ENCODE measurements at places on chromosomes 2 and 18.

DNA sequence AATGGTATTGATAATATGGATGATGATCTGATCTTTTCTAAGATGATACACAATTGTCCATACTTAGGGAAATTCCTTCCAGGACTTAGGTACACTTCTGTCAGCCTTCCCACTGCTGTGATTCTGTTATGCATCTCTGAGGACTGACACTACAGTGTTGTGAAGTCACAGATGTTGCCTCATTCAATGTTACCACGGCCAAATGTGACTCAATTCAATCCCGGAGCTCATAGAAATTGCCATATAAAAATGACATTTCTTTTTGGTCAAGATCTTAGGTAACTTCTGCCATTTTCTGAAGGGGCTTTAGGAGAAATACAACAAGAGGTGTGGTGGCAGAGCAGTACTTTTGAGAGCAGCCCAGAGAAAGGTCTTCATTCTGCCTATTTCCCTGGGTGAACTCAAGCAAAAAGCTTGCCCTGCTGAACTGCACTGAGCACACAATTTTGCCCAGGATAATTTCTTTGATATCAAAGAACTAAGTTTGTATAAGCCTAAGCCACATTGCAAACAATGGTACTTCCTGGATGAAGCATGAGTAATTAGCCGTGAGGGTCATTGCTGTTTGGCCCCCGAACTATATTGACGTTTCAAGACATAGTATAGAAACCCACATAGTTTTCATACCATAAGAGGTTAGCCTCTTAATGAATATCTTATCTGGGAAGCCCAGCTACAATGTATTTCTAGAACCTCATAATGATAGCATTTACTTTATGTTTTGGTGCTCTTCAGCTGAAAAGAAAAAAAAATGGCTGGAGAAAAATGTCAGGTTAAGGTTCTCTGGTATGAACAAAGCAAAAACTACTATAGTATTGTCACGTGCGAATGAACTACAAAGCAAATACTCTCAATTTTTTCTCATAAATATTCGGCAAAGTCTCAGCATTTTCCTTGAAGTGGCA lies 437.4 kb downstream of the MEIS1 start:
- DNase-seq = no peak

- DNase-seq = no peak
These were observed 167.1 kb downstream of the RPRM start for GRCh38 chr2:153311432-153311831.

GRCh38 chr2:230738391-230738811 lies 25.8 kb downstream of the CAB39 start:
- DNase-seq = peak; percentile 54

- no peak for DNase-seq
These were observed 12.0 kb downstream of the FBXO41 start for GRCh38 chr2:73272270-73272669.

DNA sequence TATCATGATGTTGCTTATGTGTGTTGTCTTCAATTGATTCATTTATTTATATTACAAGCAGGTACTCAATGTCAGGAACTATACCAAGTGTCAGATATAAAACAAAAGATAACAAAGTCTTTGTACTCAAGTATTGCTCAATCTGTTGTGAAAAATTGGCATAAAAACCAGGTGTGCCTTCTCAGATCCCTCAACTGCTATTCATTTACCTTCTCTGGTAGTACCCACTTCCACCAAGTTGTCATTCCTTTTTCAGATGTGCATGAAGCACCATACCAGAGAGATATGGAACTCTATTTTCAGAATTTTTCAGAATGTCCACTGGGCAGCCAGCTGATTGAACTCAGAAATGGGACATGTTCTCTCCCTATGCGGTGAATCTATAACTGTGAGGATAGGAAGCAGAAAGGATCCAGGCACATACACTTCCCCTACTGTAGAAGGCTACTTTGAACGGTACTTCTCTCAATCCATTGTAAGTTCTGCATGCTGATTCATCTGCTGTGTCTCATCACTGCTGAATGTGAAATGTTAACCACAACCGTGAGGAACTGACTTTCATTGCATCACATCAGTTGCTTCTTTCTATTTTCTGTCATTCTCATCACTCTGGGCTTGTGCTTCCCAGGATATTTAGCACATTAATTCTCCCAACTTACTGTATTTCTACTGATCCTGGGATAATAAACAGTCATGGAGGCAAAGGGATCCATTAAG lies 1621.3 kb downstream of the SUCLG1 start:
- no peak for DNase-seq

DNA sequence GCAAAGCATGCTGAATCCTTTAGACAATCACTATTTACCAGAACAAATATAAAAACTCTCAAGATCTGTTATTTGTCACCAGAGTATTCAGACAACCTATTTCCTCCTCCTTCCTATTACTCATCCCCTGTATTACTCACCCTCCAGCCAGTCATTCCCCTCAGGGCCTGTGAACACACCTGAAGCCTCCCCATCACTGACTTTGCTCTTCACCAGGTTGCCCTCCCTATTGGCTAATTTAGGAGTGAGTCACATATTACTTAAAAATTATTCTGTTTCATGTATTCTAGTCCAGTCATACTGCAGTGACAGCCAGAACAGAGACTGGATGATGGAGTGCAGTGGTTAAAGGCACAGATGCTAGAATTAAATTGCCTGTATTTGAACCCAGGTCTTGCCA lies 3.7 kb upstream of the ATG16L1 start:
- no peak for DNase-seq

DNA sequence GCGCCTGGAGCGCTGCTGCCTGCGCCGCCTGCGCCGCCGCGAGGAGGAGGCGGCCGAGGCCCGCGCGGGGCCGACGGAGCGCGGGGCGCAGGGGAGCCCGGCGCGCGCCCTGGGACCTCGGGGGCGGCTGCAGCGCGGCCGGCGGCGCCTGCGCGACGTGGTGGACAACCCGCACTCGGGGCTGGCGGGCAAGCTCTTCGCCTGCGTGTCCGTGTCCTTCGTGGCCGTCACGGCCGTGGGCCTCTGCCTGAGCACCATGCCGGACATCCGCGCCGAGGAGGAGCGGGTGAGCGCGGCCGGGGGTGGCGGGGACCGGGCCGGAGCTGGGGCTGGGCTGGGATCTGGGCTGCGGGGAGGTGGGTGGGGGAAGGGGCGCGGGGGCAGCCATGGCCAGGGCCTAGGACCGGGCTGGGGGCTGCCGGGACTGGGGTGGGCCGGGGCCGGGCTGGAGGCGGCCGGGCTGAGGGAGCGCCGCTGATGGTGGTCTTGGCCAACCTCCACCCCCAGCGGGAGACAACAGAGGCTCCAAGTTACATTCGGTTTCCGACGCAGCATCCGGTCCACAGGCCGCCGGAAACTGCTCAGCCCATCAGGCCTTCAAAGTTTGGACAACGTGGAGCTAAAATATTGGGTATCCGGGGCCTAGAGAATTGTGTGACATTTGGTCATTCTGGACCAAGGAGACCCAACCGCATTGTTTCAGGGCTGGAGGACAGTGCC lies 66.4 kb downstream of the KCNG2 start:
- no peak for DNase-seq

GRCh38 chr18:79275992-79276391 lies 119.7 kb upstream of the NFATC1 start:
- DNase-seq = no peak

DNA sequence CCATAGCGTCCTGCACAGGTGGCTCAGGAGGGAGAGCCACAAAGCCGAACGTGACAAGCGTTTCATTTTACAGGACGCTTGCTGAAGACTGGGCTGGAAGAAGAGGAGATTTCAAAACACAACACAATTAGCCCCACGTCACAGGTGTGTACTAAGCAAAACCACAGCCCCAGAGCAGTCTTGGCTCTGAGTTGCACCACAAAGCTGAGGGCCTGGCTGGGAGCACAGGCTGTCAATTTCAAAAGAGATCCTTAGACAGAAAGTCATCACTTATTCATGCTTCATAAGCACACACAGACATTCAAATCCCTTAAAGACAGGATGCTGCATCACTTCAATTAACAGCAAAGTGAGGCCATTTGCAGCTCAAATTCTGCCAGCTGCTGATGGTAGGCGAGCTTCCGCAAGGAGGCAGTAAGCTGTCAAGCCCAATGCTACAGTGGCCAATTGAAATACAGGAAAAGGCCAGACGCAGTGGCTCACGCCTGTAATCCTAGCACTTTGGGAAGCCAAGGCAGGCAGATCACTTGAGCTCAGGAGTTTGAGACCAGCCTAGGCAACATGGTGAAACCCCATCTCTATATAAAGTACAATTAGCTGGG lies 79.6 kb downstream of the SKA1 start:
- no peak for DNase-seq

GRCh38 chr2:187976986-187977333 lies 314.7 kb upstream of the GULP1 start:
- DNase-seq = no peak

GRCh38 chr2:216242365-216242764 lies 129.9 kb downstream of the MARCHF4 start:
- no peak for DNase-seq

- DNase-seq = no peak
These were observed 11.9 kb upstream of the CCNT2 start for GRCh38 chr2:134906726-134907125.

DNA sequence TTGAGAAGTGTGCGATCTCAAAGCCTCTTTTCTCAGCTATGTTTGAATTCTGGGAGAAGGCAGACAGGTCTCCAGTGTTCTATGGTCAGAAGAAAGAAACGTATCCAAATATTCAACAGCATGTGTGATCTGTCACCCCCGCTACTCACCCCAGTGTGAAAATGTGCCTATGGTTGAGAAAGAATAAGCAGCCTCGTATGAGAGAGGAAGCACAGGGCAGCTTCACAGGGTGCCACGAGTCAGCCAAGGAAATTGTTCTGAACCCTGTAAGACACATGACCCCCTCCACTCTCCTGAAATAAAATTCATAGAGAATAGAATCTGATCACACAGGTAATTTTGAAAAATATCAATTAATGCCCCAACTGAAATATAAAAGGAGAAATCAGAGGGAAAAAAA lies 8.0 kb upstream of the SF3B1 start:
- no peak for DNase-seq

DNA sequence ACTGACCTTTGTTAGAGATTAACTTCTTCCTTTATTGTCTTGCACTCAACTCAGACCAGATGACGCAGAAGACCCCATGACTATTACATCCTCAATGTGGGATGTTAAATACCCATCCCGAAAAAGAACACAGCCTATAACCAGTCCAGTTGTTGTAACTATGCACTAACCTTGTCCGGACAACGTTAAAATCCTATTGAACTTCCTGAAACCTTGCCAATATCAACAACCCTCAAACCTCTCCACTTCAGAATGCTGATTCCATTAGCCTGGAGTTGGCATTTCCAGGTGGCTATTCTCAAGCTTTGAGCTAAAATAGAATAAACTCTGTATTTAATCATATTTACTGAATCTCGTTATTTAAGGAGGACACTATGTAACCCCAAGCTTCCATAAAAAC lies 13.6 kb downstream of the NMS start:
- DNase-seq = no peak

DNA sequence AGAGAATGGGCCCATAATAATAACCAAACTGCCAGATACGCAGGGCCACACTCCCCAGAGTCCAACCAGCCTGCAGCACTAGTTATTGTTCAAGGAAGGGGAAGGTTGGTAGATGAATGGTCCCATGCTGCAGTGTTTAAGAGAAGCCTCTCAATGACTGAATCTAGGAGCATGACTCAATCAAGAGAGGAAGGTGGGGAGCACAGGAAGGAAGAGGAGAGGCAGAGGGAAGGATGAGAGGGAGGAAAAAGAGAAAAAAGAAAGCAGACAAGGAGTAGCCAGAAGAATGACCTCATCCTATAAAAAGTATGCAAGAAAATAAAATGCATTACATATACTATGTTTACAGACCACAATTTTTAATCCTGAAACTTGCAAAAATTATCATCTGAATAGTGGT lies 174.5 kb downstream of the TCF4 start:
- no peak for DNase-seq

GRCh38 chr2:218960309-218961165 lies 1.1 kb downstream of the CDK5R2 start:
- no peak for DNase-seq

DNA sequence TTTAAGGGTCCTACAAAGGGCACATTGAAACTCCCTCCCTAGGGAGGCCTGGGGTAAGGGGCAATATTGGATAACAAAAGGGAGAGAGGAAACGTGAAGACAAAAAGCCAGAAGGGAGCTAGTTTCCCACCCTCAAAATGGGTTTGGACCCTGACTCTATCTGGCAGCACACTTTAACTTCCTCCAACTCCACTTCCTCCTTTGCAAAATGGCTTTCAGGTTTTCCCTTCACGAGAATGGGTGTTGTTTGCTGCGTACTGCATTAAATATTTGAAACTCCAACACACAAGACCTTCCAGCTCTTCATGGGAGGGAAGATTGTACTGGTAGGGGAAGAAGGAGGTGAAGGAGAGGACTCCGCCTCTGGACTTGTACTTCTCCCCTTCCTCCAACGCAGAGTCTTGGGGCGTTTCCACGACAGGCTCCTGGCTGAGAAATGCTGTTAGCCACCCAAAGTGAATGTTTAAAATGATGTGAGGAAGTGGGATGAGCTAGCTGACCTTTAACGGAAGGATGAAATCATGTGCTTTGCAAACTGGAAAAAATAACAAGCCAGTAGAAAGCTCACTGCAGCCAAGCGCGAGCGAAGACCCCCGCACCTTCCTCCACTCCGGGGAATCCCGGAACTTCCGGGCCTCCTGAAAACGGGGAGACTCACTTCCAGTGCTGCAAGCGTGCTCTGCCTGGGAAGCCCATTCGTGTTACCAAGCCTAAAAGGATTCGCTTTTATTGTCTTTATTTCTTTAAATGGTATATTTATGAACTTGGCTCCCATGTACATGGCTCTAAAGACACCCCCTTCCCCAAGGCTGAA lies 85.6 kb downstream of the VIT start:
- peak; percentile 60 for DNase-seq

- no peak for DNase-seq
These were observed 180.2 kb downstream of the ANAPC1 start for GRCh38 chr2:111703759-111704158.

DNA sequence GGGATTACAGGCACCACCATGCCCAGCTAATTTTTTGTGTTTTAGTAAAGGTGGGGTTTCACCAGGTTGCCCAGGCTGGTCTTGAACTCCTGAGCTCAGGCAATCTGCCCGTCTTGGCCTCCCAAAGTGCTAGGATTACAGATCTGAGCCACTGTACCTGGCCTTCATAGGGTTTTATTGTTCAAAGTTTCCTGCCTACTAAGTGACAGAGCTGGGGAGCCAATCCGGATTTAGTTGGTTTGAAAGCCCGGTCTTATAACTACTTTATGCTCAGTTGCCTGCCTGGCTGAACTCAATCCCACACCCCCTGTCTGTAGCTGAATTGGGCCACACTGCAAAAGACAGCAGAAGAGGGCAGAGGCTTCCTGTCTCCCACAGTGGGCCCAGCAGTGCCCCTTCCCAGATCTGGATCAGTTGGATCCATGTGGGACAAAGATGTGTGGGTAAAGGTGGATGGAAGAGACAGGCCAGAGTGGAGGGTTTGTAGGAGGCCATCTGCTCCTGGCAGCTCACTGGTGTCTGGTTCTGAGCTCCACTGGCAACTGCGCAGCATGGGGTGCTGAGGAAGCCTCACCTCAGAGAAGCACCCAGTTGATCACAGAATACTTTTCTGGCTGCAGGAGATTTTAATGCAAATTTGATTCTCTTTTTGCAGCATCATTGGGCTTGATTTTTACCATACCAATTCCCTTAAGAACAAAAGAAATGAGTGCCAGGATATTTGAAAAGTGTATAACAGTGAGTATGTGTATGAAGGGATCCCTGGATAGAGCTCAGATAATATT lies 144.9 kb downstream of the DDX1 start:
- DNase-seq = no peak

- no peak for DNase-seq
These were observed 22.1 kb upstream of the ARPC2 start for GRCh38 chr2:218194880-218195279.

- DNase-seq = no peak
These were observed 53.1 kb downstream of the ACVR1 start for GRCh38 chr2:157822993-157823392.

GRCh38 chr18:63979409-63979920 lies 9.6 kb downstream of the SERPINB8 start:
- DNase-seq = peak; percentile 62

Data from femur (tissue), 1 donor.